ENCODE measurements at places on chromosomes 3 and 15. TPM values are rescaled to one million over a fixed set of nuclear protein-coding genes. Genes with fewer than 3 reads are reported as not detected.
A peak's percentile ranks its signal among the peaks of the same experiment; 100 is the strongest.

DNA sequence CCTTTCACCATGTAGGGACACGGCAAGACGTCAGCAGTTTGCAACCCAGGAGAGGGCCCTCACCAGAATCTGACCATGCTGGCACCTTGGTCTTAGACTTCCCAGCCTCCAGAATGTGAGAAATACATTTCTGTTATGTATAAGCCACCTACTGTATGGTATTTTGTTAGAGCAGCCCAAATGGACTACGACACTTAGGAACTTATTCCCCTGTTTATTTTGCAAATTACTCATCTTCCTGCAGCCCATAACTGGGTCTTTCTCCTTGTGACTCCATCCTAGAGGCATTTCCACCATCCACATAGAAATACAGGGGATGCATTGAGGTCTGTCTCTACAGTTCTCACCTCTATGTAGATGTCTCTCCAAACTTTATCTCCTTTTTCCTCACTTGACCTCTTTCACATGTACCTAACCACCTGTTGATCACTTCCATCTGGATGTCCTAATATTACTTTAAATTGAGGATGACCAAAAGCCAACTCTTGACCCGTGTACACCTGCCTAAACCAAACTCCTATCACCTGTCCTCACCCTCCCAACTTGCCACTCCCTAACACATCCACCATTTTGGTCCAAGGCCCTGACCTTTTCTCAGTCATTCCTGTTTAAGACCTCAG is 406.0 kb upstream of the WNT5A start:
- H3K27ac ChIP-seq: no peak overlapping the region
- DNase-seq: no peak
- H3K4me1 ChIP-seq: no peaks in the 10 kb centered on the region
- H3K36me3 ChIP-seq: no peaks in the 10 kb centered on the region
- H3K4me3 ChIP-seq: no peak overlapping the region

GRCh38 chr15:29270169-29270955 is 740 bp upstream of the NSMCE3 start:
- H3K4me1 ChIP-seq: peaks cover 34% of the 10 kb centered on the region
- H3K36me3 ChIP-seq: no peaks in the 10 kb centered on the region
- peak overlapping the region; percentile 87 for H3K27ac ChIP-seq
- H3K4me3 ChIP-seq: peak overlapping the region; percentile 96

- DNase-seq: no peak
- H3K27me3 ChIP-seq: peaks cover 2% of the 10 kb centered on the region
- H3K4me3 ChIP-seq: no peak overlapping the region
- H3K36me3 ChIP-seq: no peaks in the 10 kb centered on the region
Observed at GRCh38 chr3:186523434-186523833, 20.7 kb downstream of the CRYGS start.

DNA sequence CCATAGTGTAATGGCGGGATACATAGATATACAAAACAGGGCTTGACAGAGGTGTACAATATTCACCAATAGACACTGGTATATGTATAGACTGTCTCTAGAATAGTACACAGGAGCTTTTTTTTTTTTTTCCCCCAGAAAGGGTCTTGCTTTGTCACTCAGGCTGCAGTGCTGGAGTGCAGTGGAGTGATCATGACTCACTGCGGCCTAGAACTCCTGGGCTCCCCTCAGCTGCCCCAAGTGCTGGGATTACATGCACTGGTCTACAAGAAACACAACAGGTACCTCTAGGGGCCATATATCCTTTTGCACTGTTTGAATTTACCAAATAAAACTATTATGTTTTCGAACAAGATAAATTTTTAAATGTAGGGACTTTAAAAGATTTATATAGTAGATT is 12.3 kb downstream of the RHOA start:
- H3K27ac ChIP-seq: peak overlapping the region; percentile 61
- H3K4me3 ChIP-seq: no peak overlapping the region
- peaks cover 10% of the 10 kb centered on the region for H3K36me3 ChIP-seq
- peaks cover 55% of the 10 kb centered on the region for H3K4me1 ChIP-seq
- no peak for DNase-seq

DNA sequence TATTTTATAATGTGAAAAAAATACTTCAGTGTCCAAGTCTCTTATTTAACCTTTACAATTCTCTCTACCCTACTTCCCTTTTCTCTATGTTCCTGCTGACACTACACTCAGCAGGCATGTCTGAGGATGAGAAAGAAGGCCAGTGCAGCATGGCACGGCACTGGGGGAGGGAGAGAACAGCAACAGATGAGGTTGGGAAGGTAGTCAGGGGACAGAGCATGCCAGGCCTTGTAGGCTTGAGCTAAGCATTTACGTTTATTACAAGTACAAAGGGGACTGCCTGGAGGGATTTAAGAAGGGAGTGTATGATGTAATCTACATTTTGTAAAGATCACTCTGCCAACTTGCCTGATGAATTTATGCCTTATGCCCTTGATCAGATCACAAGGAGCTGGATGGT is 117.3 kb upstream of the WNT5A start:
- no peaks in the 10 kb centered on the region for H3K36me3 ChIP-seq
- no peaks in the 10 kb centered on the region for H3K27me3 ChIP-seq
- DNase-seq: no peak
- H3K4me1 ChIP-seq: no peaks in the 10 kb centered on the region
- no peak overlapping the region for H3K27ac ChIP-seq
- H3K4me3 ChIP-seq: no peak overlapping the region

- H3K27me3 ChIP-seq: no peaks in the 10 kb centered on the region
- DNase-seq: no peak
- H3K4me3 ChIP-seq: no peak overlapping the region
- H3K36me3 ChIP-seq: no peaks in the 10 kb centered on the region
- H3K27ac ChIP-seq: no peak overlapping the region
- H3K4me1 ChIP-seq: no peaks in the 10 kb centered on the region
Observed at GRCh38 chr15:74983725-74984231, 11.6 kb upstream of the SCAMP5 start.

GRCh38 chr3:76011121-76011520 is 225.8 kb upstream of the ZNF717 start:
- H3K36me3 ChIP-seq: no peaks in the 10 kb centered on the region
- H3K27ac ChIP-seq: no peak overlapping the region
- DNase-seq: no peak
- no peak overlapping the region for H3K4me3 ChIP-seq

DNA sequence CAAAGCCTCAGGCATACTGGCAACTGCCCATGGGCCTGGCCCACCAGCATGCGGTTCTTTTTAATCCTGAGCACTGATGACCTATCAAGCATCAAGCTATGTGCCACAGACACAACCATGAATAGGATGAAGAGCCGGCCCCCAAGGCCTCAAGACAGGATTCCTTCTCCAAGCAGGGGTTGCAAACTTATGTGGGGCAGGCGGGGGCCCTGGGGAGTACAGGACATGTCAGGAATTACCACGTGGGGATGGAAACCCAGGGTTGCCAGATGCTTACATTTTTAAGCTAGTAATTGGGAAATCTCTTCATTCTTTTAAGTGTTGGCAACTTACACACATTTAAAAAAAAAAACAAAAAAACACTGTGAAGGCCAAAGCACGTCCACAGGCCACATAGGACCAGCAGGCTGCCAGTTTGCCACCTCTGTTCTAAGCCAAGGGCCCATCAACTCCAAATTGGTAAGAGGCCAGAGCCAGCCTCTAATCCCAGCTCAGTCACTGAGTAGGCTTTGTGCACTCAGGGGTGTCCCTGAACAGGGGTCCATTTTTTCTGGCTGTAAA is 32.8 kb downstream of the BDH1 start:
- H3K4me3 ChIP-seq: no peak overlapping the region
- H3K36me3 ChIP-seq: no peaks in the 10 kb centered on the region
- no peak overlapping the region for H3K27ac ChIP-seq
- H3K4me1 ChIP-seq: no peaks in the 10 kb centered on the region

DNA sequence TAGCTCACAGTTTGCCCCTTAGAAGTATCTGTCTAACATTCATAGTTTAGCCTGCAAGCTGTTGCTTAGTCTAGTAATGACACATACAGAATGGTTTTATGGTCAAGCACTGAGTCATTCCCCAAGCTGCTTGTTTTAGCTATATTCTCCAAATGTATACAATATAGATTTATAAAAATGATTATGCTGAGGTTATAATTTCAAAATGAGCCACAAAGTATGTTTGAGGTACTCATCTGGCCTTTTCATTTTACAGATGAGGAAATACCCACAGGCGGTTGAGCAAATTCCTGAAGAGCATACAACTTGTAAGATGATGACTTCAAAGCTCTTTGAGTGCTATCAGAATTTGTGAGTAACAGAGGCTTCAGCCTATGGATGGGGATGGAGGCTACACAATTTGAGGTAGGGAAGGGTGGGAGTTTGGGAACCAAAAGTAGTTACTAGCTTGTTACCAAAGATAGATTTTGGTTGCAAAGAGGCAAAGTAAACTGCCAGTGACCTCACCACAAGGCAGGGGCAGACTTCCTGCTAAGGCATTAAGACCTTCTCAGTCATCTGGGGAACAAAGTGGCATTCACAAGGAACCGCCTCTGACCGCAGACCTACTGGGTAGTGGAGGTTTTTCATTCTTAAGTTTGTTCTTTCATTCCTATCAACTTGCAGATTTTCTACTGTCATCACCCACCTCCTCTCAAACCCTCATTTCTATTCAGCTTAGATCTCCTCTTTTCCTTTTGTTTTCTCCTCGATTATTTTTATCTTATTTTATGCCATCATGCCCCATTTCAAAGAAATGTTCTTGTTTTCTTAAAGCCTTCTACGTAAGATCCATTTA is 257.2 kb upstream of the NECTIN3 start:
- no peak for DNase-seq
- H3K27me3 ChIP-seq: no peaks in the 10 kb centered on the region
- H3K4me1 ChIP-seq: no peaks in the 10 kb centered on the region
- H3K4me3 ChIP-seq: no peak overlapping the region

- no peak overlapping the region for H3K27ac ChIP-seq
- no peaks in the 10 kb centered on the region for H3K4me1 ChIP-seq
- H3K36me3 ChIP-seq: no peaks in the 10 kb centered on the region
- no peak overlapping the region for H3K4me3 ChIP-seq
- no peak for DNase-seq
- no peaks in the 10 kb centered on the region for H3K27me3 ChIP-seq
Observed at GRCh38 chr3:65425880-65426279, 612.8 kb downstream of the MAGI1 start.

Gene HHLA2
- total RNA-seq: 0.49 TPM

Gene SLC6A11
- total RNA-seq: not detected

Gene FBXO40
- 7.2 TPM for total RNA-seq

Gene FRMD4B
- total RNA-seq: 1.2 TPM

Gene SCAPER
- 35.9 TPM for total RNA-seq

All from gastrocnemius medialis (tissue), 4 donors.